ENCODE measurements at places on chromosomes 3 and 15.

DNA sequence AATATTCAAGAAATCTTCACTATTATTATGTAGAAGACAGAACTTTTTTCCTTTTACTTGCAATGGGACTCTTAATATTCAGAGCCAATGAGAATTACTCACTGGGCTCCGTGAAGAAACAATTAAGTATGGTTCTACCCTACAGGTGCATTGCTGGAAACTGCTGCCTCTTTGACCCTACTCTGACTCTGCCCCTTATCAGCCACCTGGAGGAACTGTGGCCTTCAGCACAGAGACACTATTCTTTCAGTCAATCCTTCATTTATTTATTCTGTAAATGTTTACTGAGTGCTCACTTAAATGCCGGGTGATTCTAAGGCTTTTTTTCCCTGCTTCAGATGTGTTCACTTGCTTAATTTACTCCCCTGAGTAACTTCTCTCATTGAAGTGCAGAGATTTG lies 163.2 kb downstream of the SYNPR start:
- DNase-seq, result no peak

GRCh38 chr3:58214484-58215316 lies 3.9 kb upstream of the DNASE1L3 start:
- no peak for DNase-seq

- no peak for DNase-seq
These were observed 1.1 kb downstream of the NFKBIZ start for GRCh38 chr3:101850246-101851051.

DNA sequence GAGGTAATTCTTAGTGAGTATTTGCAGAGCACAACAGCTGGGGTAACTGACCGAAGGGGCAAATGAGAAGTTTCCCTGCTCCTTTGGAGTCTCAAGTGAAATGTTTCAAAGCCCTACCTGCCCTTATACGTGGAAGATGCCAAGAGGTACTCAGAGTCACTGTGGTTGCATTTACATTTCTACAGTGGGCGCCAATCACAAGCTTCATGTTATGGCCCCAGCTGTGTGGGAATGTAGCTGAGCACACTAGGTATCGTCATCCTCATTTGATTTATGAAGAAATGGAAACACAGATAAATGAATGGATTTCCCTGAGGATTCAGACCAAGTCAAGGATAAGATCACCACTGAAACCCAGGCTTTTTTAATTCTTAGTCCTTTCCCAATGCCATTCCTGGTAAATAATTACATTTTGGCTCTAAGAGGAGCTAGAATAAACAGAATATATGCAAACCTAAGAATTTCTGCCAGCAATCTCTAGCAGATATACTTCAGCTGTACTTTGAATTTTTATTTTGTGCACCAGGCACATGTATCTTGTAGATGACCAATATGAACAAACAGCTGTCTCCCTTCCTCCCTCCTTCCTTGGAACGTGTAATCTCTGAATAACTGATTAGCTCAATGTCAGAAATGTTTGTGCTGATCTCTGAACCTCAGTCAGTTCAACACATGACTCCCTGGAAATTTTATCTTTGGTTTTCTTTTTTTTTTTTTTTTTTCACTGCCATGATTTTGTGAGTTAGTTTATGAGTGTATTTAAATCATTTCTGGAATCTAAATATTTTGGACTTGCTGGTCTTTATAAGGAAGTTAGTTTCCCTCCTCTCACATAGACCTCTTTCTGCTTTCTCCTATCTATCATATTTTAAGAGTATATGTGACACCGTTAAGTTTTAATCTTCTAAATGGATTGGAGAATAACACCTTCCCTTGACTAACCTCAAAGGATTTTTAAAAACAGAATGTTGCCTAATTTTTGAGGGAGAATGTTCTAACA lies 69.2 kb downstream of the MAP2K5 start:
- no peak for DNase-seq

DNA sequence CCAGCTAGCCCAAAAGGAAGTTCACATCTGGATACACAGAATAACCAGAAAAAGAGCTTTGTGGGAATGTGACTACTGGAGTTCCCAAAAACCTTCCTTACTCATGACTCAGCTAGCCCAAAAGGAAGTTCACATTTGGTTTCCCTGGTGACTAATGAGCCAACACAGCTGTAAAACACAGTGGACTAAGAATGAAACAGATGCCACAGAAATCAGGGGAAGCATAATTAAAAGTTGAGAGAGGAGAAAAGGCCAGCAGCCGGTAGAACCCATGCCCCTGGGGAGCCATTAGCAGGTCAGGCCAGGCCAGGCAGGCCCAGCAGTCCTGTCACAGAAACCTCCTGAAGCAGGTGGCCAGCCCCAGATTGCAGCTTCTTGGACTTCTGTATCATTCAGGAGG lies 130.3 kb downstream of the GHSR start:
- peak; percentile 77 for DNase-seq

DNA sequence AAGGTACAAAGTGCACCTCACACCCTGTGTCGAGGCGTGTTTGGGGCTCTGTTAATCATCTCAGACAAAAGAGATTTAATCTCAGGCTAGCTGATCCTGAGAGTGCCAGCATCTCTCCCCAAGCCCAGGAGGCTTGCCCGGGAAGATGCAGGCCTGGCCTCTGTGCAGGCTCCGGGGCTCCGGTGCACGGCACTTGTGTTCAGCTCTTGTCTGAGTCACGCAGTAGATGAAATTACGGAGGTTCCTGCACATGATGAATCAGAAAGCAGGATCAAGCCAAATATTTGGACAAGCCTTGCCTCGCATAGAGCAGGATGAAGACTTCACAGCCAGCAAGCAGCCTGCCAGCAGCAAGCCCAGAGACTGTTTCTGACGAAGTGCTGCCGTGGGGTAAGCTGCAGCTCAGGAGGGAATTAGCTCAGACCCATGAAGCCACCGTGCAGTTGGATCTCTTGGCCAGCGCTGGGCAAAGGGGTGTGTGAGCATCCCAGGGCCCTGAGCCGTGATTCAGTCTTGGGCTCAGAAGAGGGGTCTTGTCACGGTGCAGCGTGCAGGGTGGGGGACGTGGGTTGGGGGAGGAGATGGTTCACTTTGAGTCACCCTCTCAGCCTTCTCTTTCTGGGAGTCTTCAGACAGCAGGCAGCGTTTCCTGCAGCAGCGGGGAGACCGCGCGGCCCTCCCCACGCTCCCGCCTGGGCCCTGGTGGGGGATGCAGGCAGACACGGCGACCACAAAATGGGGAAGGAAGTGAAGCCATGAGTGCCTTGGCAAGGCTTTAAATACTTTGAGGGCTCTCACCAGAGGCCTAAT lies 89.2 kb upstream of the MEF2A start:
- DNase-seq, result peak; percentile 94

DNA sequence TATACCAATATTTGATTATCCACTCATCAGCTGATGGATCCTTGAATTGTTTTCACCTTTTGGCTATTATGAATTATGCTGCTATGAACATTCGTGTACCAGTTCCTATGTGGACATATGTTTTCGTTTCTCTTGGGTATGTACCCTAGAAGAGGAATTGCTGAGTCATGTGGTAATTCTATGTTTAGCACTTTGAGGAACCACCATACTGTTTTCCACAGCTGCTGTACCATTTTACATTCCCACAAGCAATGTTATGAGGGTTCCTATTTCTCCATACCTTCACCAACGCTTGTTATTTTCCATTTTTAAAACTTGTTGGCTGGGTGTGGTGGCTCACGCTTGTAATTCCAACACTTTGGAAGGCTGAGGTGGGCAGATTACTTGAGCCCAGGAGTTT lies 62.9 kb downstream of the RPLP1 start:
- DNase-seq, result no peak

GRCh38 chr3:73600293-73600938 lies 24.3 kb downstream of the PDZRN3 start:
- DNase-seq, result no peak
